Ovary (tissue), 10 donors: ENCODE measurements at places on chromosomes 6 and 20. TPM values are rescaled to one million over a fixed set of nuclear protein-coding genes. Genes with fewer than 3 reads are reported as not detected.

DNA sequence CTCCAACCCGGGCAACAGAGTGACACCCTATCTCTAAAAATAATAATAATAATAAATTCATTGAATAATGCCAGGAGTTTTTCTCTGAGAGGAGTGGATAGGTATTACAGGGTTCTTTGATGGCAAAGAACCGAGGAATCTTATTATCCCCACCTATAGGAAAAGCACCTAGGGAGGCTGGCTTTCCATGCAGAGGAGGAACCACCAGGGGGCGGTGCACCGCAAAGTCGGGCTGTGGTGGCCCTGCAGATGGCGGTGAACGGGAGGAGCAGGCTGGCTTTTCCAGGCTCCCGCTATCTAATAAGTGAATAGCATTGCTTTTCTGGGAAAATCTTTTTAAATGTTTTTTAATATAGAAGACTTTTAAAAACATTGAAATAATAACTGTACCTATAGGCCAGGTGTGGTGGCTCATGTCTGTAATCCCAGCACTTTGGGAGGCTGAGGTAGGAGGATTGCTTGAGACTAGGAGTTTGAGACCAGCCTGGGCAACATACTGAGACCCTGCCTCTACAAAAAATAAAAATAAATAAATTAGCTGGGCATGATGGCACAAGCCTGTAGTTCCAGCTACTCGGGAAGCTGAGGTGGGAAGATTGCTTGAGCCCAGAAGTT lies 864.2 kb downstream of the KIF16B start:
- H3K4me1 ChIP-seq: no peaks in the 10 kb centered on the region
- DNase-seq: no peak
- no peaks in the 10 kb centered on the region for H3K36me3 ChIP-seq
- H3K27ac ChIP-seq: no peak overlapping the region
- H3K4me3 ChIP-seq: no peak overlapping the region
- H3K27me3 ChIP-seq: no peaks in the 10 kb centered on the region

DNA sequence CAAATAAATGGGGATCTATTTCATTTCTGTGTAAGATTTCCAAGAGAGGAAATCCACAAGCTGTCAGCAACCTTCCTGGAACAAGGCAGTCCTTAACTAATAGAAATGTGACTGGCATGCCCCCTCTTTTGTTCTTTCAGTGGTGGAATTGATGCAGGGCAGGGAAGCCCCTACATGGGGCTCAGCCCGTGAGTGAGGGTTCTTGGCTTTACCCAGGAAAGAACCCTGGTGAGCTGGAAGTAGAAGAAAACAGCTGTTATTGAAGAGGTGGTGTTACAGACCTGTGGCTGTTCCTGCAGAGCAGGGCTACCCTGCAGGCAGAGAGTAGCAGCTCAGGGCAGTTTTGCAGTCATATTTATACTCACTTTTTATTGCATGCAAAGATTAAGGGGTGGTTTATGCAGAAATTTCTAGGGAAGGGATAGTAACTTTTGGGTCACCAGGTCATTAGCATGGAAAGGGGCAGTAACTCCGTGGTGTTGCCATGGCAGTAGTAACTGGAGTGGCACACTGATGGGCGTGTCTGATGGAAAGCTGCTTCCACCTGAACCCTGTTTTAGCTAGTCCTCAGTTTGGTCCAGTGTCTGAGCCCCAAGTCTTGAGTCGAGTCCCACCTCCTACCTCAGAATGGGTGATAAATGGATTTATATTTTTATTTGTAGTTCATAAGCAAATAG lies 88.7 kb upstream of the SCP2D1 start:
- no peaks in the 10 kb centered on the region for H3K36me3 ChIP-seq
- H3K4me1 ChIP-seq: no peaks in the 10 kb centered on the region
- no peak for DNase-seq
- H3K27ac ChIP-seq: no peak overlapping the region

DNA sequence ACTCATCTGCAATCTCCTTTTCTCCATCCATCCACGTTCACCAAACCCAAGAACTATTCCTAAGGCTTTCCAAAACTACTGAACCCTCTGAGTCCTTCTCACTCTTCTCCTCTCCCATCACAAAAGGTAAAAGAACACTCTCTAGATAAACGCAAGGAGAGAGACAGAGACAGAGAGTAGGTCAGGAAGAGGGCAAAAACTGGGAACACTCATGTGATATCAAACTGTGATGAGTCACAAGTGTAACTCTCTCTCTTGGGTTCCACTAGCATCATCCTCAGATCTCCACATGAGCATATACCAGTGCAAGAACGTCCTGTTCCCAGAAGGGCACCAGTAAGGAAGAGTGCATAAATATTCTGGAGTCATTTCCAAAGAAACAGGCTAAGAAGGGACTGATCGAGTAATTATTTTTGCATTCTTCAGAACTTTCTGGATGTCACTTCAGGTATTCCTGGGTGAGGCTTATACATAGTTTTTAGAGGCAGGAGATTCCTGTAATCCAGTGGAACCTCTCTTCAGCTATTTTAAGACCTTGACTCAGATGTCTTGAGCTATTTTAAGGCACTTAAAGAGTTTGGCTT lies 47.3 kb upstream of the STXBP5 start:
- H3K27ac ChIP-seq: no peak overlapping the region
- no peak for DNase-seq
- H3K27me3 ChIP-seq: no peaks in the 10 kb centered on the region
- H3K4me3 ChIP-seq: no peak overlapping the region
- no peaks in the 10 kb centered on the region for H3K36me3 ChIP-seq

BACH2 gene
- total RNA-seq: 17.6 TPM

DNA sequence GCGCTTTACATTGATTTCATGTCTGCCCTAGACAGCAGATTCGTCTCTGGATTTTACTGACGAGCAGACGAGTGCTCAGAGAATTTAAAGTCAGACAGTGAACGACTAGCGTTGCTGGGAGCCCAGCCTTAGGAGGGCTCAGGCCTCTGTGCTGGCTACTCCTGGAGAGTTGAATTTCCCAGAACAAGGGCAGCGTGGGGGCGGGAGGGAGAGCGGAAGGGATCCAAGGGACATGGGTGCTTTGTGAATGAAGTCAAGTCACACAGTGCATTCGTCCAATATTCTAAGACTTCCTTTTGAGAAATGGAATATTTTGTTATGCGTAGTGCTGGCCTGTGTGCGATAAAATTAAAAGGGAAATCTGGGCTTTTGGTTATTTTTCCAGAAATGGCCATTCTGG lies 126.5 kb downstream of the MYLK4 start:
- no peaks in the 10 kb centered on the region for H3K27me3 ChIP-seq
- H3K36me3 ChIP-seq: no peaks in the 10 kb centered on the region

DNA sequence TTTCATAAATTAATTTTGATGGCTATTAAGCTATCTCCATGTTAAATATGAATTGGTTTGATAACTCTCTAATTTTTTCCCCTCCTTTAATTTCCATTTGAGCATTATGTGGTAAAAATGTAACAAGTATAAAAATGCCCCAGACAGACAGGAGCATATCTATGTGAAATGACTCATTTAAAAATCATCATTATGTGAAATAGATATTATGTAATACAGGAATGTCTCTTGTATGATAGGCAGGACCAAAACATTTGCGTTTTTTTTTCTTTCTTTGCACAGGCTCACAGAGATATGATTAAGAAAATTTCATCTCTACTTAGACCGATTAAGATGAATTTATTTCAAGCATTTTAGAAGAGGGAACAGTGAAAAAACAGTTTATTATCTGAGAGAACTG lies 95.8 kb downstream of the AKAP7 start:
- H3K36me3 ChIP-seq: no peaks in the 10 kb centered on the region
- H3K4me3 ChIP-seq: no peak overlapping the region
- no peak for DNase-seq
- H3K4me1 ChIP-seq: no peaks in the 10 kb centered on the region
- H3K27ac ChIP-seq: no peak overlapping the region

CGA gene
- total RNA-seq: not detected

EGFL8 gene
- total RNA-seq: 19.3 TPM

ADGRG6 gene
- 10.6 TPM for total RNA-seq

- no peaks in the 10 kb centered on the region for H3K27me3 ChIP-seq
- H3K27ac ChIP-seq: no peak overlapping the region
- H3K36me3 ChIP-seq: no peaks in the 10 kb centered on the region
- no peak overlapping the region for H3K4me3 ChIP-seq
- DNase-seq: no peak
Observed at GRCh38 chr6:33840048-33840926, 36.5 kb upstream of the MLN start.

- H3K27me3 ChIP-seq: no peaks in the 10 kb centered on the region
- no peaks in the 10 kb centered on the region for H3K4me1 ChIP-seq
- H3K27ac ChIP-seq: no peak overlapping the region
- no peak for DNase-seq
Observed at GRCh38 chr6:81814370-81815076, 62.0 kb upstream of the TENT5A start.

DNA sequence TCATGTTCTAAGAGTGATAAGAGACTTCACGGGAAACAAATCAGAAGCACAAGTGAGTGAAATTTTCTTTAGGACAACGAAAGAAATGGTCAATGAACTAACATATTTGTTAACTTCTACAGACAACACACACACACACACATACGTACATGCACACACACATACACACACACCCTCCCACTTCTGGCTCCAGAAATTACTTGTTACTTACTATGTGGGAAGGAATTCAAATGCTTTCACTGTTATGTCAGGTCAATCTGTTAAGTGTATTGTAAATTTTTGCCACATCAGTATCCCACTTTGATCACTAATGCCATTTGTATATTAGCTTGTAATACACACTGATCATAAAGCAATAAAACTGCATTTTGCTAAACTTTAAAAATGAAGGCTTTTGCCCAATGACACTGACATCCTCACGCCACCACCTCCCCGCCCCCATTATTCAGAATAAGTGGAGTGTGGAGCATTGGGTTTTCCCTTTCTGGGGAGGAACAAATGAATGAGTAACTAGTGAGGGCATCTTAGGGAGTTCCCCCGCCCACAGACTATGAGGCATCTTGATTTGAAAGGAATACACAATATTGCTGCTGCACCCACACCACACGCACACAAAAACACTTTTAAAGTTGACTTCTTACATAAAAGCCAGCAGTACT lies 76.2 kb downstream of the ATXN1 start:
- H3K27me3 ChIP-seq: no peaks in the 10 kb centered on the region
- H3K4me3 ChIP-seq: no peak overlapping the region
- no peak overlapping the region for H3K27ac ChIP-seq
- H3K4me1 ChIP-seq: no peaks in the 10 kb centered on the region
- H3K36me3 ChIP-seq: no peaks in the 10 kb centered on the region

DNA sequence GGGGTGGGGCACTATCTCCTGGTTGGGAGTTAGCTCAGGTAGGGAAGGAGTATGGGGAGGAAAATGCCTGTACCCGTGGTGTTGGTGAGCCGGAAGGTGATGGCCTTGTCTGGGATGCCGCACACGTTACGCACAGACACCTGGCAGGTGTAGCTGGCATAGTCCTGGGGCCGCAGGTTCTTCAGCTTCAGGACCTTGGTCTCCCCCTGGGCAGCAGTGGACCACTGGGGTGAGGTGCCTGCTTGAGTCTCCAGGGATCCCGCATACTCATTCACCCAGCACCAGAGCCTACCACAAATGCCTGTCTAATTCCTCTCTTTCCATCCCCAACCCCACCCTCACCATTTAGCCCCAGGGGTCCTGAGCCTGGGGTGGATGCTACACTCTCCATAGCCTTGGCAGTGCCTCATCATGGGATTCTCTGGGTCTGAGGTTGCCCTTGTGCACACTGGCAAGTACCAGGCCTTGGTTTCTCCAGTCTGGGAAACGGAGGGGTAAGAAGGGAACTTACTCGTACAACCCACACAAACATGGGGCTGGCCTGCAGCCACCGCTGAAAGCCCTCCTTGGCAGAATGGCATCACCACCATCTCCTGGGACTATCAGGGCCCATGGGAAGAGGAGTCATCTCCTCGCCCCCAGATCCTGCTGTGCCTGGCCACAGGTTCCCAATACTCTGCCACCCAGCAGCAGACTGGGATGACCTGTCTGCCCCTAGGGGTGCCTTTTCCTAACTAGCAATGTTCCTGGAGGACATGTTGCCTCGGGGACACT lies 42.8 kb downstream of the MDGA1 start:
- no peaks in the 10 kb centered on the region for H3K4me1 ChIP-seq
- no peak overlapping the region for H3K4me3 ChIP-seq
- no peak overlapping the region for H3K27ac ChIP-seq
- DNase-seq: no peak
- H3K27me3 ChIP-seq: no peaks in the 10 kb centered on the region

GRCh38 chr6:20868397-20869096 lies 334.3 kb downstream of the CDKAL1 start:
- no peaks in the 10 kb centered on the region for H3K27me3 ChIP-seq
- H3K27ac ChIP-seq: no peak overlapping the region
- H3K36me3 ChIP-seq: no peaks in the 10 kb centered on the region
- DNase-seq: peak; percentile 28
- H3K4me3 ChIP-seq: no peak overlapping the region
- peaks cover 3% of the 10 kb centered on the region for H3K4me1 ChIP-seq
